CD4-positive, alpha-beta T cell treated with Interleukin-2 at 100 ng/mL for 4 hours (primary cell): ENCODE measurements at places on chromosomes 3 and 15.

DNA sequence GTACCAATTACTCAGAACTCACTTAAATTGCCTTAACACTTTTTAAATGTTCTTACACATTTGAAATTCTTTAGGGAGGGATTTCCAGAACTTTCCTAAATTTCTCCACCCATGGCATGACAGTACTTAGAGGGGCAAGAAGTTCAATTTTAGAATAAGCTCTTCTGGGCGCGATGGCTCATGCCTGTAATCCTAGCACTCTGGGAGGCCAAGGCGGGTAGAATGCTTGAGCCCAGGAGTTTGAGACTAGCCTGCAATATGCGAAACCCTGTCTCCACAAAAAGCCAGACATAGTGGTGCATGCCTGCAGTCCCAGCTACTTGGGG is 10.6 kb downstream of the FAM131A start:
- DNase-seq = no peak

DNA sequence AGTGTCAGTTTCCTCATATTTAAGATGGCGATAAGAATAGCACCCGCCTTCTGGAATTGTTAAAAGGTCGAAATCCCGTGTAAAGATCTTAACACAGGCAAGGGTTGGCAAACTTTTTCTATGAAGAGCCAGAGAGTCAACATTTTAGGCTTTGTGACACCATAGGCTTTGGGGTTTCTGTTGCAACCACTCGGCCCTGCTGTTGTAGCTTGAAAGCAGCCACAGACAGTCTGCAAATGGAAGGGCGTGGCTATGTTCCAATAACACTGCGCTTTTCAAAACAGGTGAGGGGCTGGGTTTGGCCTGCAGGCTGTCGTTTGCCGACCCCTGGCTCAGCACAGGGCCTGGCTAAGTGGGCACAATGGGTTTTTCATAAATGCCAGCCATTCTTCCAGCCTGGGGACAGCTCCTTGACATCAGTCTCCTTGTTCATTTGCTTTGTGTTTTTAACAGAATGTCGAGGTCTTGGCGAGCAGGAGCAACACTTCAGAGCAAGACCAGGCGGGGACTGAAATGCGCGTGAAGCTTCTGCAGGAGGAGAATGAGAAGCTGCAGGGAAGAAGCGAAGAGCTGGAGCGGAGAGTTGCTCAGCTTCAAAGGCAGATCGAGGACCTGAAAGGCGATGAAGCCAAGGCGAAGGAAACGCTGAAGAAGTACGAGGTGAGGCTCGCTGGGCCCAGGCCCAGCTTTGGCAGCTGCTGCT is 75.2 kb upstream of the MYZAP start:
- DNase-seq = no peak

DNA sequence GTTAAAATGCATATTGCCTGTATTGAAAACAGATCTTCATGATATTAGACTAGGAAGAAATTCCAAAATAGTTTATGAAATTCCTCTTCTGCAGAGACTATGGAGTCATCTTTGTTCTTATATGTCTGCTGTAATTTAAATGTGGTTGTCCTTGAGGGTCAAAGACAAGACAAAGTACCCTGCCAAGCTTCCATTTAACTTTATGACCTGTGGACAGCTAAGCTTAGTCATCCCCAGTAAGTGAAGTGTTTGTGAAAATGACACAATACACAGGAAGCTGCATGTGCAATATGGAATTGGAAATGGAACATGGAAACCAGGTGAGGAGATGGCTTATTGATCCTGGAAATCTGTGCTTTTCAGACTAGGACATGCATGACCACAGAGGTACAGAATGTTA is 68.5 kb upstream of the GBE1 start:
- no peak for DNase-seq

- DNase-seq = peak; percentile 26
Observed at GRCh38 chr3:107660306-107660976, 137.7 kb downstream of the BBX start.

- DNase-seq = no peak
Observed at GRCh38 chr3:194189243-194189791, 53.4 kb downstream of the HES1 start.

DNA sequence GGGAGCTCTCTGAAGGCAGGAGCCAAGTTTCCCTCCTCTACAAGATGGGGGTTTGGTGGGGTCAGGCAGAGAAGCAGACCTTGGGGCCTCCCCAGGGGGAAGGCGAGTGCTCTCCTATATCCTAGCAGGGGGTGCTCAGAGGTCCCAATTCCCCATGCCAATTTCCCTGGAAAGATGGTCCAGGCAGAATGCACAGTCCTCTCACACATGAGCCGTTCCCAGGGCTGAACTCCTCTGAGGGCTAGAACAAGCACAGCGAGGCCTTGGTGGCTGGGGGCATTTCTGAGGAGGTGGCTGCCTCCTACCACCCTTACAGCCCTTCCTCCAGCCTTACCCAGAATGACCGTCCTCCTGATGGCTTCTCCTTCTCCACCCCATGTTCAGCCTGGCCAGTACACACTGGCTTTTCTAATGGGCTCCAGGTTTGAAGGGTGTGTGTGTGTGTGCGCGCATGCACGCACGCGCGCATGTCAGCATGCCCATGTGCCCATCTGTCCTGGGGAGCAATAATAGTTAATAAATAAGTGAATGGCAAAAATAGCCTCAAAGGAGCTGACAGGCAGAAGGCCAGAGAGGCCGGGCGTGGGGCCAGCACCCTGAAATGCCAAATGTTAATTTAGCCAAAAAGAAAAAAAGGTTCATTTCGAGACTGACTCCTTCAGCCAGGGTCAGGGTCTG is 24.4 kb downstream of the ADCY5 start:
- DNase-seq = no peak

DNA sequence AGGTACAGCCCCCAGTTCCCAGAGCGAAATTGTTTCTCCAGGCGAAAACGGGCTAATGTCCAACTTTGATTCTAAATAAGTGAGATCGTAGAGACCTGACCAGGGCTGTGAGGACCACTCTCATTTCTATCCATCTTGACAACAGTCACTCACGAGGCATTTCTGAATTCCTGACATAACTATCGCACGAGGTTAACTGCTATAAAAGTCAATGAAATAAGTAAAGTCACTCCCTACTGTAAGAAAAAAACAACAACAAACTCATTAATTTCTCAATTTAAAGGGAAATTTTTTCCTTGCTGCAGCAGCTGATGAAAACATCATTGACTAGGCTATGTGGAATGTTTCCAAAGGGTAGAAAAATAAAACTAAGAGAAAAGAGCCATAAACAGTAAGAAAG is 69.1 kb downstream of the GREM1 start:
- no peak for DNase-seq

- no peak for DNase-seq
Observed at GRCh38 chr3:63795438-63795837, 23.7 kb upstream of the C3orf49 start.

DNA sequence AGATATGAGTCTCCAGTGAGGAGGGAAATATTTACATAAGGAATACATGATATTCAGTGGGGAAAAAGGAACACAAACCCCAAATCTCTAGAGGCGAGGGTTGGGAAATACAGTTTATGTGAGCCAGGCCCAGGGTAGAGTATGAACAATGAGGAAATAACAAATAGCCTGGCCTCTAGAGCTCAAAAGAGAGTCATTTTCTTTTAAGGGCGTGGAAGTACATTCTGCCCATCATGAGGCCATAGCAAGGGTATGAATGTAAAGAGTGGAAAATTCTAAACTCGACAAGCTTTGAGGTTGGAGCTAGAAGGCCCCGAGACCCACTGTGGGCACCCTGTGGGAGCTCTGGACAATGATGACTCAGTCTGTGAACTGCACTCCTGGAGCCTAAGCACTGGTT is 27.8 kb upstream of the IGF2BP2 start:
- no peak for DNase-seq

GRCh38 chr3:196117809-196118208 is 35.9 kb upstream of the TFRC start:
- no peak for DNase-seq

- DNase-seq = no peak
Observed at GRCh38 chr15:25682340-25682739, 180.8 kb downstream of the ATP10A start.

DNA sequence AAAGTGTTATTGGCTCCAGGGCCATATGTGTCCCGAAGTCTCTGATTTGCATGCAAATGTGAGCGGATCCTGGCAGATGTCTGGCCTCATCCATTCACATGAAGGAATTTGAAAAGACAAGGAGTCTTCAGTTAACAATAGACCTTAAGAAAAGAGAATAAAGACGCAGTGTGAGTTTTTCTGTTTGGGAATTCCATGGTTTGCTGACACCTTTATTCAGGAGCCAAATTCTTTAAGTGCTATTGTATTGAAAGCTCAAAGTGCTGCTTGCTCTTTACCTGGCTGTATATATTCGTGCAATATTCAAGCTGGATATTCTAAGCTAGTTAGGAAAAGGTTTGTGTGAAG is 2.2 kb downstream of the LRRN1 start:
- no peak for DNase-seq

- DNase-seq = no peak
Observed at GRCh38 chr3:103055021-103055520, 620.3 kb downstream of the ZPLD1 start.

- no peak for DNase-seq
Observed at GRCh38 chr3:69932501-69932900, 67.0 kb upstream of the SAMMSON start.

- no peak for DNase-seq
Observed at GRCh38 chr3:141477224-141477623, 9.6 kb upstream of the RASA2 start.
